HFFc6 (cell line): ENCODE measurements at places on chromosomes 5 and 9. TPM values are rescaled to one million over a fixed set of nuclear protein-coding genes. Genes with fewer than 3 reads are reported as not detected.

DNA sequence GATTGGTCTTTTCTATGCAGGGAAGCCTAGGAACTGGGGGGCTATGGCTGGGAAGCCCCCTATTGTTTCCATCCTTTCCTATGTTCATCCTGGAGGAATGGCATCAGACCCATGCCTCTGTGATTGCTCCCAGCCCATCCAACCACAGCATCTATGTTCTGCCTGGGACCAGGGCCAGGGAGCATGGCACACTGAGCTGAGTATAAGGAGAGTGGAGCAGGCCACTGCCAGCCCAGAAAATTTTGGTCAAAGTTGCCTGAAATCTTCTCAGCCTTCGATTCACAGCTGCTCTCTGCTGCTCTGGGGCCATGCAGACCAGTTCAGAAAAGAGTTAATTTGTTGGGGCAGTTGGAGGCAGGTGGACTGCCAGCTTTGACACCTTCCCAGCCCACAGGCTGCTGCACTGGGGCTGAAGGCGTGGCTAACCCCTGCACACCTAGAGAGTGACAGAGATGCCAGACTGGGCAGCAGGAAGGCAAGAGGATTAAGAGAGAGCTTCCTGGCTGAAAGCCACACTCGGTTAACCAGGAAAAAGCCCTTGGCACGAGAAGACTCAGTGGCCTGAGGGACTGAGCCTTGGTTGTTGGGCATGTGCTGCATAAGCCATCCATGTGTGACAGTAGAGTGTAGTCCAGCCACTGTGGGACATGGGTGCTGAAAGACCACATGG lies 12.1 kb downstream of the TGFBI start:
- DNase-seq: no peak

DNA sequence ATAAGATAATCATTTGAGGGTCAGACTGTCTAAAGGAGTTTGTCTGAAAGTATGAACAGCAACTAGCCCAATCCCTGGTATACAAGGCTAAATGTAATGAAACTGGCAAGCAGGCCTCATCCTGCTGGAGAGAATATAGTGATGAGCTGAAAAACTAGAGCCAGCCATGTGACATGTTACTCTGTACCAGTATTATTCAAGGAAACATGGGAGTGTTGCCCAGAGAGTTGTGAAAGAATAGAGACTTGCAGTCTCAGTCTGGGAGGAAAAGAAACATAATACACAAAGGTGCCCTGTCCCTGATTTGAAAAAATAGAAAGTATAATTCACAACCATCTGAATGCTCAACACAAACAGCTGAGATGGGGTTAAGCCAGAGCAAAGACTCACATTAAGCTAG lies 37.9 kb upstream of the HTR1A start:
- no peak for DNase-seq

LCP2 gene
- total RNA-seq: not detected in 2 replicates

WDR38 gene
- total RNA-seq: not detected in 3 replicates

DNA sequence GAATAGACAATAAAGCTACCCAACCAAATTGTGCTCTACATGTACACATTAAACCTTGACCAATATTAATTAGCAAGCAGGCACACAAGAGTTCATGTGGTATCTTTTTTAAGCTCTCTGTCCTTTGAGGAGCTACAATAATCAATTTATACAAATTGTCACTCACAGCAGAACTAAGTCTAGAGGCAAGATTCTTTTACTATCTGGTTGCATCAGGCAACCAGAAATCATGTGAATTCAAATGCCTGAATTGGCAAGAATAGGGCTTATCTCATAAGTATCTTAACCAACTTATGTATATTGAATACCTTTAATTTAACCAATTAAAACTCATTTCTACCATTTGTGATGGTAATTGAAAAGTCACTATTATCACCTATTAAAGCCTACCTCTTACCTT lies 145.5 kb upstream of the HAPLN1 start:
- DNase-seq: no peak

WDR36 gene
- 25.3 and 28.6 TPM in 2 replicates for total RNA-seq

- peak; percentile 54 for DNase-seq
These were observed 613 bp downstream of the ZBTB5 start for GRCh38 chr9:37464426-37465248.
